ENCODE measurements at places on chromosomes 7 and 10.

GRCh38 chr10:70649526-70649925 lies 22.8 kb upstream of the ADAMTS14 start:
- DNase-seq: no peak

DNA sequence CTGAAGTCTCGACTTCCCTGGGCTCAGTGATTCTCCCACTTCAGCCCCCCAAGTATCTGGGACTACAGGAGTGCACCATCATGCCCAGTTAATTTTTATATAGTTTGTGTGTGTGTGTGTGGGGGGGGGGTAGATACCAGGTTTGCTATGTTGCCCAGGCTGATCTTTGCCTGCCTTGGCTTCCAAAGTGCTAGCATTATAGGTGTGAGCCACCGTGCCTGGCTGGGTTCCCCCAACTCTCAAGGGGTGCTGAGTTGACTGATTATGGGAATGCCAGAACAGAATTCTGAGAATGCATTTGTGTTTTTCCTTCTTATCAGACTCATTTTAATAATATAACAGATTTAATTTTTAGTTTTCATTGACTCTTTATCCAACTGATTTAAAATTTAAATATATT lies 19.5 kb downstream of the RPA3 start:
- no peak for DNase-seq

DNA sequence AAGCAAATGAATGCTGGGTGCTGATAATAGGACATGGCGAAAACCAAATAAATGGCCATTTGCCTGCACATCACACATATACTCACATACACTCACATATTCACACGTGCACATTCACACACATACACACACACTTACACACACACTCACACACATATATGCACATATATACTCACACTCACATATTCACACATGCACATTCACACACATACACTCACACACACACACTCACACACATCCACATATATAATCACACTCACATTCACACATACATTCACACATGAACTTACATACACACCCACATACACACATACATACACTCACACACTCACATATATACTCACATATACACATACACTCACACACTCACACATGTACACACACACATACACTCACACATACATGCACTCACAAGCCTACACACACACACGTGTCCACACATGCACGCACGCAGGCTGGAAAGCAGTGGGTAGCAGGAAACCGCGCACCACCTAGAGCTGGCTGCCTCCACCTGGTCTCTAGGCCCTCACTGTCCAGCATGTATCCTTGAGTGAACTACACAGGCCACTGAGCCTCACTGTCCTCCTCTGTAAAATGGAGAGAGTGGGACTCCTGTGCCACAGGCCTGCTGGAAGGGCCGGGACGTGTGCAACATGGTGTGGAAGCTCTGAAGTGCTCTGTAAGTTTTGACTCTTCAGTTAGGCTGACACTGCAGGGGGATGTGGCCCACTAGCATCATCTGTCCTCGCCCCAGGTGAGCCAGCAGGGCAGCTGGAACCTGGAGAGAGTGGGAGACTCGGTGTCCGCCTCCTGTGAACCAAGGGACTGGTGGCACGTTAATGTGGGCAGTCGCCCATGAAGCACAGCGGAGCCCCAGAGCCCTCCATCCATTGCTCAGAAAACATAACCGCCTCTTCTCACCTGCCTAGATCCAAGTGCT lies 14.9 kb downstream of the TMEM72 start:
- no peak for DNase-seq

DNA sequence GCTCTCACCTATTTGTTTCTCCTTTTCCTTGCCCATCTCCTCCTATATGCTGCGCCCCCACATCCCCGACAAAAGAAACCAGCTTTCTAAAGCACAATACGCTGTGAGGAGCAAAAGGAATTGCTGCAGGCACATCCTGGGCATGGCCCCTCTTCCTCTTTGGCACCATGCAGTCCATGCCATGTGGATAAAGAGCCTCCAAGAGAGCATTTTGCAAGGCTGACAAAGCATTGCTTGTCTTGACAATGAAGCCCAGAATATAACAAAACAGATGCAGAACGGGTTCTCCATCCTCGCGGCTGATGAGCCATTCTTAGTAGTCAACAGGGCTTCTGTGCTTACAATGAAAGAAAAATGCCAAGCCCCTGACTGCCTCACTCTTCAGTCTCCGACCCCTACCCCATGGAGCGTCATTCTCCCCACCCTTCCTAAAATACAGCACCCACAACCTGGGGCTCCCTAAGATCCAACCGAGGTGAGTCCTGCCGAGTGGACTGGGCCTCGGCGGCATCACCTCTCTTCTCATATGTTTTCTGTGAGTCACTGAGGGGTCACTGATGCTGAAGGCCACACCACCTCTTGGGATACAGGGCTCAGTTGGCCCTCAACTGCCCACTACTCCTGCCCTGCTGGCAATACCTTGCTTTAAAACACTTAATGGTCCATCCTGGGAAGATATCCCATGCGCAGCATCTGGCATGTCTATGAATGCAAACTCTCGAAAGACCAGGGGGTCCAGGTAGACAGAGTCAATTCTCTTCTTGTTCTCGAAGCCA lies 47.5 kb downstream of the GSDME start:
- DNase-seq: no peak

DNA sequence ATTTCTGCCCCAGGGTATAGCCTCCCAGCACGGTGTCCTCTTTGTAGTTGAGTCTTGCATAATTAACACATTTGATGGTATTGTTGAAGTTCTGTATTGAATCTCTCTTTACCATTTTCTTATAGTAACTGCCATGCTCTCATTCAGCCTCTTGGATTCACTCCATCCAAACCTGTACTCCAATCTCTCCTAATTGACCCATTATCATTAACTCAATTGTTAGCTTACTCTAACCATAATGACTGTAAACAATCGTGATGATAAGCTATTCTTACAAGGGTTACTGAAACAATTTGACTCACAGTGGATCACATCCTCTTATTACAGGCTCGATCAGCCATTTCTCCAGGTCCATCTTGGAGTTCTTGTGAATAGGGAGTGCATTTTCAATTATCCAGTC lies 191.9 kb upstream of the AGK start:
- DNase-seq: no peak

- DNase-seq: no peak
These were observed 153.7 kb downstream of the NRBF2 start for GRCh38 chr10:63286754-63287264.

GRCh38 chr10:132899054-132899750 lies 43.2 kb downstream of the CFAP46 start:
- no peak for DNase-seq
